Fibroblast of skin of left biceps (primary cell): ENCODE measurements at places on chromosomes 1 and 21.

DNA sequence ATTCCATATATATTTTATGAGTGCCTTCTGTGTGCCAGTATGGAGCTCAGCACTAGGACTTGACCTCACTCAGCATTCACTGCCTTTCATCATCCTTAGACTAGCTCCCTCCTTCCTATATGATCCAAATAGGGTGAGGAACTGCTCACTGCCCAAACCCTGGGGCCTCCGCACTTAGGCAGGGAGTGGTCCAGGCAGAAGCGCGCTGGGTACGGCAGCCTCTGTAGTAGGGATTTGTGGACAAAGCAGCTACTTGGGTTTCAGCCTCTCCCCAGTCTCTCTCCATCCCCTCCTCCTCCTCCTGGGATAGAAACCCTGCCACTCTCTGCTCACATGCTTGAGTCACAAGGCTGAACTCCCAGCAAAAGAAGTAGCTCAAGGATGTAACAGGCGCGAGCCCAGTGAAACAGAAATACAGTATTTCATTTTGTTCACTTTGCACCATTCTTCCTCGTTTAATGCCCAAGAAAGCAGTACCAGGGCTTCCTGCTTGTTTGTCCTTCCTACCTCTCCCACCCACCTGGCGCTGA, 32.9 kb downstream of the PLEKHA6 start:
- DNase-seq = no peak

DNA sequence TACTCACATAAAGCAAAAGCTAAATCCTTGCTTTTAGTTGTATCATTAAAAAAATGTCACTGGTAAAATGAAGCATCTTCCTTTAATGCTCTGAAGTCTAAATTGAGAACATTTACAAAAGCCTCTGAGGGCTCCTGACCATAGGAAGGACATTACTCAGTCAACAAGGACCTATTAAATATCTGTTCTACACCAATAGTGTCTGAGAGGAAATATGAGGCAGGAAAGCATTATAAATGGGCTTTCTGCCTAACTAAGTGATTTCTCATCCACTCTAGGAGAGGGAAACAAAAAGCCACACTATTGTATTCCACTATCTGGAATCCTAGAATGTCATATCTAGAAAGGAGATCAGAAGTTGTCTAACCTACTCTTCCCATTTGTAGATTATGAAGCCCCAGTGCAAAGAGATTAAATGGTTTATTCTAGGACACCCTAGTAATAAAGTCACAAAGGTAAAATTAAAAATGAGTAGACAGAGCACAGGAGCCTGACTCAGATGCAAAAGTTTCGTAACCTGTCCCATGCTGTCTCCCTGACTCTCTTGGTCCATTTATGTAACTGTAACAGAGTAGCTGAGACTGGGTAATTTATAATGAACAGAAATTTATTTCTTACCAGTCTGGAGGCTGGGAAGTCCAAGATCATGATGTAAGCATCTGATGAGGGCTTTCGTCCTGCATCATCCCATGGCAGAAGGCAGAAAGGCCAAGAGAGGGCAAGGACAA, 17.6 kb downstream of the RGS1 start:
- DNase-seq = no peak

- DNase-seq = no peak
Observed at GRCh38 chr1:34276606-34277005, 99.9 kb downstream of the C1orf94 start.

DNA sequence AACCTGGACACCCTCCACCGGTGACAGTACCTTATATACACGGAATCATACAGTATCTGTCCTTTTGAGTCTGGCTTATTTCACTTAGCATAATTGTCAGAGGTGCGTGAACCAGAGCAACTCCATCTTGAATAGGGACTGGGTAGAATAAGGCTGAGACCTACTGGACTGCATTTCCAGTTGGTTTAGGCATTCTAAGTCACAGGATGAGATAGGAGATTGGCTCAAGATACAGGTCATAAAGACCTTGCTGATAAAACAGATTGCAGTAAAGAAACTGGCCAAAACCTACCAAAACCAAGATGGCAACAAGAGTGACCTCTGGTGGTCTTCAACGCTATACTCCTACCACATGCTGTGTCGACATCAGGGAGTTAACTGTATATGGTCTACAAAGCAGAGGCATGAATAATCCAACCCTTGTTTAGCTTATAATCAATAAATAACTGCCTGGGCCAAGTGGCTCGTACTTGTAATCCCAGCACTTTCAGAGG, 1.4 kb upstream of the FDPS start:
- DNase-seq = peak; percentile 12

- no peak for DNase-seq
Observed at GRCh38 chr1:215718575-215719287, 151.6 kb downstream of the KCTD3 start.

DNA sequence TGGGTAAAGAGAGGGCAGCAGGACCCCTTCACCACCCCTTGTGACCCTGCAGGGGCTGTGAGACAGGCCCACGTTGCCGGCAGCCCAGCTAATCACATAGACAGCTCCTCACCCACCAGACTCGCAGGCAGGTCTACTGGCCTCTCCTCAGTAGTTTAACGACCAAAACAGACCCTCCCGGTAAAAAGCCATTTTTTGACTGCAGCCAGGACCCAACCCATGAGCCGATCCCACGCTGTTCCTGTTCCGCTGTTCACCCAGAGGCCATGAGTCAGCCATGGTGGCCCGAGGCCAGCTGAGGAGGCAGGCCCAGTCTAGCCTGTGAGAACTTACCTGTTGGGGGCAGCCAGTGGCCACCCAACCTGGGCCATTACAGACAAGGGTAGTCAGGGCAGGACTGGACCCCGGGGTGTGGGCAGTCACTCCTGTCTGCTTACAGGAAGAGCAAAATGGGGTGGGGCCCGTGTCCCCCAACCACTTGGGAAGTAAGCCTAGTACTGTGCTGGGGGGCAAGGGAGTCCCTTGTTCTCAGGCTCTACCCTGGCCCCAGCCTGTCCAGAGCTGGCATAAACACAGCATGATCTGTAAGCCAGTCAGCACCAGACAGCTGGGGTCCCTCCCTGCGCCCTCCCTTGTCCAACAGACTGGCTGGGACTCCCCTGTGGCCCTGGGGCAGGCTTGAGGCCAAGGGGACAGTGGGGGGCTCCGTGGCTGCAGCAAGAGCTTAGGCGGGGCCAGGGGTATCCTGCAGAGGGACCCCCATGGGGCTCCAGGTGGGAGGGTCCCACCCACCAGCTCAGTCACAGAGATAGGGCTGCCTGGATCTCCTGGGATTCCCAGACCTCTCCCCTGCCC, 61.9 kb downstream of the WNT9A start:
- DNase-seq = no peak

- no peak for DNase-seq
Observed at GRCh38 chr1:219963432-219963831, 35.1 kb upstream of the SLC30A10 start.

- DNase-seq = peak; percentile 49
Observed at GRCh38 chr1:161115132-161115711, 2.6 kb downstream of the PFDN2 start.

GRCh38 chr1:164742745-164743144, 183.8 kb downstream of the PBX1 start:
- no peak for DNase-seq
